MV-4-11 (cell line): ENCODE measurements at places on chromosomes 5 and 9.

GRCh38 chr5:176877793-176878331 is 21.3 kb downstream of the HK3 start:
- no peak for DNase-seq

DNA sequence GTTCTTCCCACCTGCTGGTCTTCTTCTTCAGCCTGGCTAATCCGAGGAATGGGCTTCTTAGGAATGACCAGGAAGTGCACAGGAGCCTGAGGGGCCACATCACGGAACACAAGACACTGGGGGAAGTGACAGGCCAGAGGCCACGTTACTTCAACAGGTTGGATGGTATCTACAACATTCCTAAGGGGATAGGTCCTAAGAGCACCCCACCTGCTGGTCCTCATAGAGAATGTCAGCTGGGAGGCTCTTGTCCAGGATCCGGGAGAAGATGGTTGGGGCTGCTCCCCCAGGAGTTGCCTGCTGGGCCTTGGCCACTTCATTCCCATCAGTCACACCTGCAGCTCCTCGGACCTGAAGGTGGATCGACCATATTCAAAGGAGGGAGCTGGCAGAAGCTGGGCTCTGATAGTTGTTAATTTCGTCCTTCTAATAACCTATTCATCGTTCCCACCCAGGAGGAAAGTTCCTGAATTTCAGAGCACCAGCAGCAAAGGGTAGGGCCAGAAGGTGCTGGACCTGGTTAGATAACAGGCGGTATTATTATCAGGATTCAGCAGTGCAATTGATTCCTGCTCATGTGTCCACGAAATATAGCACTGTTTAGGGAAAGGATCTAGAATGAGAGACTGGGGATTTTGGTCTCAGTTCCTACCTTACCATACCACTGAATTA is 1.3 kb downstream of the HINT2 start:
- DNase-seq, result no peak

DNA sequence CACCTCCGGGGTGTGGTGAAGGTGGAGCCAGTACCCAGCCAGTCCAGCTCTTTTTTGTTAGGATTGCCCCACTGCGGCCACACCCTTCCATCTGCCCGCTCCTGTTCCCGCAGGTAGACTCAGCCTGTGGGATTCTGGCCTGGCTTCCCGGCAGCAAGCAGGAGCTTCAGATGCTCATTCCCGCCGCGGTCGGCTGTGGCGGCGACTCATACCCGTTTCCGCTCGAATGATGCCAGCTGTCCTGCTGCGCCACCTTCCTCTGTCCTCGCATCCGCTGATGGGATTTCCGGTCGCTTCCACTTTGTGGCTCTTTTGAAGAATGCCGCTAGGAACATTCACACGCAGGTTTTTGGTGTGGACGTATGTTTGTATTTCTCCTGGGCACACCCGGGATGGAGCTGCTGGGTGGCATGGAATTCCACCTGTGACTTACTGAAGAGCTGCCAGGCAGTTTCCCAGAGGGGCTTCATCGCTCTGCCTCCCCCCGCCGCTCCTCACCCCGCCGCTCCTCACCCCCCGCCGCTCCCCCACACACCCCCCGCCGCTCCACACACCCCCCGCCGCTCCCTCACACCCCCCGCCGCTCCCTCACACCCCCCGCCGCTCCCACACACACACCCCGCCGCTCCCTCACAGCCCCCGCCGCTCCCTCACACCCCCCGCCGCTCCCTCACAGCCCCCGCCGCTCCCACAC is 60.3 kb downstream of the TENT4A start:
- no peak for DNase-seq

DNA sequence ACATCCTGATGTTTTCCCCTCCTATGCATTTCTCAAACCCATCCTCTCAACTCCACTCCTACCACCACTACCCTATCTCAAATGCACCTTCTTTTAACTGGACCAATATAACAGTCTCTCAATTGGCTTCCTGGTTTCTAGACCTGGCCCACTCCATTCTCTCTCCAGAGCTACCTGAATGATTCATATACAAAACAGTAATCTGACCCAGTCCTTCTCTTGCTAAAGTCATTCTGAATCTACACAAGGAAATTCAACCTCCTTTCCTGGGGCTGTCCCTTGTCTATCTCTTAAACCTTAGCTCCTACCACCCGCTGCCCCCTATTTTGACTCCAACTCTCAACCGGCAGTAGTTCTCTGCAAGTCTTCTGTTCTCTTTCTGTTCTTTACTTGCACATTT is 97.2 kb downstream of the PCSK1 start:
- DNase-seq, result no peak

GRCh38 chr5:142390334-142390733 is 65.5 kb upstream of the SPRY4 start:
- no peak for DNase-seq

DNA sequence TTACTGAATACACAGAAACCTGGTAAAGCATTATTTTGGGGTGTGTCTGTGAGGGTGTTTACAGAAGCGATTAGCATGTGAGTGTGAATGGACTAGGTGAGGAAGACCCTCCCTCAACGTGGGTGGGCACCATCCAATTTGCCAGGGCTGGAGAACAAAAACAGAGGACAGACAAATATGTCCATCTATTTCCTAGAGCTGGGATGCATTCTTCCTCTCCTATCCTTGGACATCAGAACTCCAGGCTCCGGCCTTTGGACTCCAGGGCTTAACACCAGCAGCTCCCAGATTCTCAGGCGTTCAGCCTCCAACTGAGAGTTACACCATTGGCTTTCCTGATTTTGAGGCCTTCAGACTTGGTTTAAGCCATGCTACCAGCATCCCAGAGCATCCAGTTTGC is 65.8 kb upstream of the CHD1 start:
- DNase-seq, result no peak

GRCh38 chr5:142118155-142118686 is 9.6 kb downstream of the NDFIP1 start:
- no peak for DNase-seq

- DNase-seq, result peak; percentile 75
These were observed 13.7 kb downstream of the DOCK2 start for GRCh38 chr5:169650701-169651331.

DNA sequence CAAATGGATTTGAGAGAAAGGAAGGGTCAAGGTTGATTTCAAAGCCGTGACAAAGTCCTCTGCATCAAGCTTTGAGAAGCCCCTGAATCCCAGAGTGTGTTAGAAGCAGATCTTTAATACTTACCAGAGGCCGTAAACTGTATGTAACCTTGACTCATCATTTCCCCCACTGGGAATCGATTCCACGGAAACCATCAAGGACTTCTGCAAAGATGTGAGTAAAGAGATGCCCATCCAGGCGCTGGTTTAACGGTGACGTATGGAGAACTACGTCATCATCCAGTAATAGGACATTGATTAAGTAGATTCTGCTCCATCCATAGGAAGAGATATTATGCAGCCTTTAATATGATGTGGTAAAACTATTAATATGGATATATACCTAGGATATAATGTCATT is 1.6 kb downstream of the RNF183 start:
- DNase-seq, result no peak

- no peak for DNase-seq
These were observed 79.8 kb downstream of the LMX1B start for GRCh38 chr9:126693428-126693944.
